ENCODE measurements at places on chromosomes 16 and 17. TPM values are rescaled to one million over a fixed set of nuclear protein-coding genes. Genes with fewer than 3 reads are reported as not detected.
A peak's percentile ranks its signal among the peaks of the same experiment; 100 is the strongest.

GRCh38 chr17:42904110-42904469 lies 3.5 kb downstream of the G6PC1 start:
- DNase-seq, result no peak

DNA sequence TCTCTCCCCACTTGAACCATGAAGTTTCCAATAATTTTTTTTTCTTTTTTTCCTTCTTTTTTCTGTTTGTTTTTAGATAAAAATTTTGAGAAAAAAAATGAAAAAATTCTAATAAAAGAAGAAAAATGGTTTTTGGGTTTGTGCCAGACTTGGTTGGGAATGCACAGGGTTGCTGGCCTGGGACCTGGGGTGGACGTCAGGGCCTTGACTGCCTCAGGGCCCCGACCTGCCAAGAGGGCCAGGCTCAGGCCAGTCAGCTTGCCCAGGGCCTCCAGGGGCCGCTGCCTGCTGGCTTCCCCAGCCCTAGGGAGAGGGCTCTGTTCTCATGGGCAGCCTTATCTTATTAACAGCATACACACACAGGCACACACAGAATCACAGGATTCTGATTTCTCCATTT lies 6.5 kb downstream of the TBX6 start:
- no peak for DNase-seq

GRCh38 chr17:27608328-27609230 lies 22.4 kb upstream of the LGALS9 start:
- DNase-seq, result no peak

DNA sequence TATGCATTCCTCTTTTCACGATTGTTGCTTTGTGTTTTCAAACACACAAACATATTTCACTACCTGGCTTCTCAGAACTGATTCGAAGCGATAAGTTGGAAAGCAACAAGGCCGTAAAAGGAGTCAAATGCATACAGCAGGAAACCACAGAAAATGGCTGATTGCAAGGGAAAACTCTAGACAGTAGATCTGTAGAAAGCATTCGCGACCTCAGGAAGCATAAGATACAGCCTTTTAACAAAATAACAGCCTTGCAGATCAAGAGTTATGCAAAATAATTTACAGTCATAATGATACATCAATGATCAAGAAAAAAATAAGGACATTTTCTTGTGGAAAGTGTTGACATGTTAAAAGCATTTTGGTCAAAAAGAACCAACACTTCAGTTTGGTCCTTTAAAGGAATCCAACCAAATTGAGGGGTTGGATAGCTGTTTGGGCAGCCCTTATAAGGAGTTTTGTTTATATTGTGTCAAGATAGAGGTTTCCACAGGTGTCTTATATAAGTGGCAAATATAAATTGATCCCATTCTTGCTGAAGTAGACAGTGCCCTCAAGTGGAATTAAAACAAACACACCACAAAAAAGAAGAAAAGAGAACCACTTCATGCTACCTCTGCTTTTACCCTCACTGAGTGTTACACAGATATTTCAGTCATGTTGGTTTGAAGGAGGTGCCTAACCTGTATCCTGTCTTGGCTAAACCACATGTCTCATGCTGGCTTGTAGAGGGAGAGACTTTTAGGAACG lies 5.5 kb downstream of the CYLD start:
- DNase-seq, result peak; percentile 60

KIFC3 gene
- 0.47 TPM for total RNA-seq

IGFALS gene
- total RNA-seq, result not detected

DNA sequence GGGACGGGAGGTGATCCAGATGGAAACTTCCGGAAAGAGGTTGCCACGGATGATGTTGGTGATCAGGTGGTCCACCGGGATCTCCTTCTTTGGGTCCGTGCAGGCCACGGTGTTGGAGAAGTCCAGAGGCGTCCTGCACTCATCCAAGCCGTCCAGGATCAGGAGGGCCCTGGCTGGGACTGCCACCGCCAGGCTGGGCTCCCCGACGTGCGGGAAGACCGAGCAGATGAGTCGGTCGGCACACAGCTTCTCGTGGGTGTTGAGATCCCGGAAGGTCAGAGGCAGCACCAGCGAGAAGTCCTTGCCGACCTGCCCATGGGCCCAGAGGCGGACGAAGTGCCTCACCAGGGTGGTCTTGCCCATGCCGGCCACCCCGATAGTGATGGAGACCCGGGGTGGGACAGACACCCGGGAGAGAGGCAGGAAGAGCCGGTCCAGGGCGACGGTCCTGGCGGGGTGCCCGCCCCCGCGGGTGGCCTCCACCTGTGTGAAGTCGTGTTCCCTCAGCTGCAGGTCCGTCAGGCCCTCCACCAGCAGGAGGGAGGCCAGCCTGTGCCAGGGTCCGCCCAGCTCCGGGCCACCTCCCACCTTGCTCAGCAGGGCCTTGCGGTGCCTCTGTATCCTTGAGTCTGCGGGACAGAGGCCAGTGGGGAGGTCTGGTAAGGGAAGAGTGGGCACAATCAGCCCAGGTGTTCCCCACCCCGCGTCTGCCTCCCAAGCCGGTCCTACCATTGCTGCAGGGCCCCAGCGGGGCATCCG lies 12.9 kb downstream of the NLRC3 start:
- DNase-seq, result no peak
